ENCODE measurements at places on chromosomes 1 and 21.

DNA sequence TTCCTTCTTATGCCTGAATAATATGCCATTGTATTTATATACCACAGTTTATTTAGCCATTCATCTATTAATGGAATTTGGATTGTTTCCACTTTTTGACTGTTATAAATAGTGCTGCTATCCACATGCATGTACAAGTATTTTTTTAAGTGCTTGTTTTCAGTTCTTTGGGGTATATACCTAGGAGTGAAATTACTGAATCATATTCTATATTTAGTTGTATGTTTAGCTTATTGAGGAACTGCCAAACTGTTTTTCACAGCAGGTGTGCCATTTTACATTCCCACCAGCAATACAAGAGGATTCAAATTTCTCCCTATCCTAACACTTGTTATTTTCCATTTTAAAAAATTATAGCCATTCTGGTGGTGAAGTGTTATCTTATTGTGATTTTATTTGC lies 7.6 kb upstream of the HJV start:
- DNase-seq: no peak

DNA sequence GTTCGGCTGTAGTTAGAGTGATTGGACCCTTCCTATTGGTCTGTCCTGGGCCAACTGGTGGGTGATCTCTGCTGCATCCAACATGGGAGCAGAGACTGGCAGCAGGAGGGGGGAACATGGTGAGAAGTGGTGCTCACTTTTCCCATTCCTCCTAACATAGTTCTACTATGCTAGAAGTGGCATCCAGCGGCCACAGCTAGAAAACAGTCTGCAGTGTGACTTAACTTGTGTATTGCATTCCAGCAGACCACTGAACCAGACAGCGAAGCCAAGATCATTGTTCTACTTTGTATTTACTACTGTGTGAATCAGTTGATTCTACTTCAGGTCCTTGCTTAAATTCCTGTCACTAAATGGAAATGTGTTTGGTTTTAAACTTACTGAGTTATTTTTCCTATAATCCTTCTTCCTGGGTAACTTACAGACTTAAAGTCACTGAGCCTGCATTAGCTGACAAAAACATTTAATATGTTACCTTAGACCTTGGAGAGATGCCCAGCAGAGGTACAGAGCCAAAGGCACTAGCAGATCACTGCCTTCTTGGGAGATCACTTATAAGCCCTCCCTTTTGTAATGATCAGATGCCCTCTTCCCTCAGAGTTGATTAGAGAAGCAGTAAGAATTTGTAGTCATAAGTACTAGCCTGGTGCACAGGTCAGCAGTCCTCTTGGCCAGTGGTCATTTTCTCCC lies 8.2 kb downstream of the FABP3 start:
- DNase-seq: no peak

- no peak for DNase-seq
Measured at GRCh38 chr1:76595024-76595423, 272.3 kb upstream of the ST6GALNAC5 start.

- DNase-seq: no peak
Measured at GRCh38 chr1:93617670-93618499, 63.8 kb downstream of the BCAR3 start.

DNA sequence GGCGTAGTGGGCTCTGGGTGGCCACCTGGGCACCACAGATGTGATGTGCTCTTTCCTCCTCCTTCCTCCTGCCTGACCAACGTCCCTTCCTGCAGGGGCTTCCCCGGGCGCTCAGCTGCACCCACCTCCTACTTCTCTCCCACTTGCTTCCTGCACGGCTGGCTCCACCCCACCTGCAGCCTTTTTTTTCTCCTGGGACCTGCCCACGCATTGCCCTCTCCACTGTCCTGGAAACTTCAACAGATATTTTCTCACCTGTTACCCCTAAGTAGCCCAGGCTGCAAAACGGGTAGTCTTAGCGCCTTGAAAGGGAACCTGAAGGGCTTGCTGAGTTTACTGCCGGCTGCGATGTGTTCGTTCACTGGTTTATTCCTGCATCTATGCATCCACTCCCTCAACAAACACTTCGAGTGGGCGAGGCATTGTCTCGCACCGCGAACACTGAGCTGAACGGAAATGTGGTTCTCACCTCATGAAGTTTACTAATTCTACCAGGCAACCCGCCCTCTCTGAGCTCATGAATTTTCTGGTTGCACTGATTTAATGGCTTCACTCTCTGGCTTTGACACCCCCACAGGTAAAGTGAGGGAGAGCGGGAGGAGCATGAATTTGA lies 23.6 kb downstream of the ZBTB18 start:
- no peak for DNase-seq

DNA sequence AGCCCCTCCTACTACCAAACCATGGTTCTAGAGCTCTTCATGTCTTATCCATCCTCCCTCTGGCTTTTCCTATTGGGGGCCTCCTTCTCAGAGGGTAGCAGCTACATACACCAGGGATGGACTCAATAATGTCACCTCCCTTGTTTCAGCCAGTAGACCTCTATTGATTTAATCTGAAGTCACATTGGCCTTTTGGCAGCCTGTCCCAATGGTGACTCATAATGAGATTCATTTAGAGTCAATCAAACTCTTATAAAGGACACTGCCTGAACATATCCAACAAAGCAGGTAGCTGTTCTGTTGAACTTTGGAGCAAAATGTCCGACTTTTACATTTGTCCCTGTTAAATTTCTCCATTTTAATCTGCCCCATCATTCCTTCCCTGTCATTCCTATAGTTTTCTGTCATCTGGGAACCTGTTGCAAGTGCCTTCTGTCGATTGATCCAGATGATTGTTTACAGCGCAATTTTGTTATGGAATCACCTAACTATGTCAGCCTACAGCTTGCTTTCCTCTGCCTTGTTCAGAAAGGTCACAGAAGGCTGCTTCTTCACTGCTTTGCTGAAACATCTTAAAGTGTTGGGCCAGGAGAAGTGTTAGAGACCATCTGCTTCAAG lies 105.9 kb downstream of the ETS2 start:
- DNase-seq: no peak

DNA sequence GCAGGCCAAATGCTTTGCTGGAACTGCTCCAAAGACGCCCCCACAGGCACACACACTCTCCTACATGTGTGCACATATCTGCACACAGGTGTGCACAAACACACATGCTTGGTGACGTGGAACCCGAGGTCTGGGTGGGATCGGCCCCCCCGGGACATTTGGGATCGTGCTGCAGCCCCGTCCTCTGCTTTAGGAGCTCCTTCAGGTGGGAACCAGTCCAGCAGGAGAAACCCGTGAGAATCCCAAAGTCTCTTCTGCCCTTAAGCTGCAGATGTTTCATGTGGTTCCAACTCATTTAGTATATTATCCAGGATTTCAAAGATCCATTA lies 38.6 kb downstream of the UBE2G2 start:
- DNase-seq: no peak

DNA sequence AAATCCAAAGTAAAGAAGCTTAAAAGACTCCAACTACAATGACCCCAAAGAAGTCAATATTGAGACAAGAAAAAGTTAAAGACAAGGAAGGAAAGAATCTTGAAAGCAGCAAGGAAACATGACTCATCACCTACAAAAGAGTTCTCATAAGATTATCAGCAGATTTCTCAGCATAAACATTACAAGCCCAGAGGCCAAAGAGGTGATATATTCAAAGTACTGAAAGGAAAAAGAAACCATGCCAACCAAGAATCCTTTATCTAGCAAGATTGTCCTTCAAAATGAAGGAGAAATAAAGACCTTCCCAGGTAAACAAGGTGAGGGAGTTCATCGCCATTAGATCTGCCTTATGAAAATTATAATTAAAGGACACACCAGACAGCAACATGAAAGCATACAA lies 49.8 kb downstream of the CSMD2 start:
- DNase-seq: no peak

DNA sequence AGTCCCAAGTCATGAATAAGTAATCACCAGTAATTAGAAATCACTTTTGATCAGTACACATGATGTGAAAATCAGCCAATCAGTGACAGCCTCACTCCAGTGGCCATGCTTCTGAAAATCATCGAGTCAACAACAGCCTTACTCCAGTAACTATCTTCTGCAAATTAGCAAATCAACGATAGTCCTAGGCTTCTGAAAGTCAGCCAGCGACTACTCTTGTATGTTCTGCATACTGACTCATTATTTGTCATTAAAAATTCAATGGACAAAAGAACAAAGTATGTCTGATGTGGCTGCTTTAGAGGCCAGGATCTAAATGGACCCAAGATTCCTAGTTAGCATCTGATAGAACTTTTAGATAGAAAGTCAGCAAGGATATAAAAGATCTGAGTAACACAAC lies 102.5 kb downstream of the GPR52 start:
- DNase-seq: no peak

GRCh38 chr1:193019442-193020026 lies 39.6 kb downstream of the UCHL5 start:
- no peak for DNase-seq

DNA sequence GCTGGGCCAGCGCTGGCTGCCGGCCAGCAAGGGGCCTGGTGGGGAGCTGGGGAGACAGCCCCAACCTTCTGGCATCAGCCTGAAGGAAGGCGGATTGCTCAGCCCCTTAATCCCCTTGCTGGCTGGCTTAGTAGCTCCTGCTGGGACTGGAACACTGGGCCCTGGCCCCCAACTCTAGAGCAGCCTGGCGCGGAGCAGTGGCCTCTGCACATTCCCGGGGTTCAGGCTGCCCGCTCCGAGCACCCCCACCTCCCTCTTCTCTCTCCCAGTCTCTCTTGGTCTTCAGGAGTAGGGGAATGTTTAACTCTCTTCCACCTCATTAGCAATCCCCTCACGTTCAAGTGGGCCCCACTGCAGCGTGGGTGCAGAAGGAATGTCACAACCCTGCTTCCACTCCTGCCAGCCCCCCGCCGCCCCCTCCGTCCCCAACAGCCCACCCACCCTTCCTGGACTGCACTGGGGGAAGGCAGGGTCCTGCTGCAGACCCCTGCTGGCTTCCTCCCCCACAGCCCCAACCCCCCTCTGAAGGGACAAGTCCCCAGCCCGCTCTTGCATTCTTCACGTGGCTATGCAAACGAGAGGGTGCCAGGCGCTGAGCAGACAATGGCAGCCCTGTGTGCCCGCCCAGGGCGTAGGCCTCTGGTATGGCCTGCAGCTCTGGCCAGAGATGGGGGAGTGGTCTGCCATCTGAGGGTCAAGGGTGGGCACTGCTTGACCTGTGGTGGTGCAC lies 980 bp upstream of the CLDN19 start:
- no peak for DNase-seq

- no peak for DNase-seq
Measured at GRCh38 chr1:31509124-31510072, 66.9 kb upstream of the TINAGL1 start.

- no peak for DNase-seq
Measured at GRCh38 chr1:65630855-65631254, 161.8 kb upstream of the PDE4B start.

GRCh38 chr1:239587066-239587465 lies 200.7 kb downstream of the CHRM3 start:
- no peak for DNase-seq

GRCh38 chr1:54401799-54402198 lies 4.4 kb downstream of the SSBP3 start:
- no peak for DNase-seq

GRCh38 chr21:35437941-35438340 lies 388.8 kb upstream of the RUNX1 start:
- DNase-seq: no peak

GRCh38 chr1:180027949-180028445 lies 73.4 kb downstream of the CEP350 start:
- no peak for DNase-seq

DNA sequence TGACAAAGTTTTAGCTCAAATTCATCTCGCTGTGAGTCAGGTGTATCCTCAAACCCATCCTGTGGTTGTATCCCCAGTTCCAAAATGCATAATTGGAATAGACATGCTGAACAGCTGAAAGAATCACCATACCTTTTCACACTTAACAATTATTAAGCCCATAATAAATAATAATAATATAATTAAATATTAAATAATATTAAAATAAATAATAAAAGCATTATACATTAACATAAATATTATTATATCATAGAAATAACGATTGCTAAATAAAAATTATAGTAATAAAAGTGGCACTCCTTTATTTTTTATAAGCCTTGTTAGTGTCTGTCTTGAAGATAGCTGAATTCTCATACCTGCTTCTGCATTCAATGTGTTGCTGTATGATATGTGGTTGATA lies 257.5 kb upstream of the B3GALT2 start:
- no peak for DNase-seq

DNA sequence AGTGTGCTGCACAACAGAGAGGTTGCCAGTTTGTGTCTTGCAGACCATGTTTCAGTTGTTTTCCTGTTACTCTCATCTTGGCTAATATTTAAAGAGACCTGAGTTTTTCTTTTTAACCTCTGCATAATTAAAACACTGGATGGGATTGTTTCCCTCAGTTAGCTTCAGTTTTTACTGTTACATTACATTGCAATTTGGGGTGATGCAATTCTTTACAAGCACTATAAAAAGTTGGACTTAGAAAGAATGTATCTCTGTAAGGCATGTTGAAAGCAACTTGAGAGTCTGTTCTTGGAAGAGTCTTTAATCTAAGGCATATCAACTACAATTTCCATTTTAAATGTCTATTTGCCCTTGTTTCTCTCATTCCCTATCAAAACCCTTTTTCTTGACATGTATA lies 99.1 kb downstream of the DNM3 start:
- DNase-seq: no peak

GRCh38 chr1:73401666-73402065 lies 796.3 kb downstream of the LRRIQ3 start:
- DNase-seq: no peak

- DNase-seq: no peak
Measured at GRCh38 chr1:62433861-62434617, 2.8 kb upstream of the USP1 start.

- DNase-seq: no peak
Measured at GRCh38 chr1:178055779-178056471, 38.0 kb upstream of the RASAL2 start.

- DNase-seq: no peak
Measured at GRCh38 chr1:208216062-208216461, 28.1 kb downstream of the PLXNA2 start.

DNA sequence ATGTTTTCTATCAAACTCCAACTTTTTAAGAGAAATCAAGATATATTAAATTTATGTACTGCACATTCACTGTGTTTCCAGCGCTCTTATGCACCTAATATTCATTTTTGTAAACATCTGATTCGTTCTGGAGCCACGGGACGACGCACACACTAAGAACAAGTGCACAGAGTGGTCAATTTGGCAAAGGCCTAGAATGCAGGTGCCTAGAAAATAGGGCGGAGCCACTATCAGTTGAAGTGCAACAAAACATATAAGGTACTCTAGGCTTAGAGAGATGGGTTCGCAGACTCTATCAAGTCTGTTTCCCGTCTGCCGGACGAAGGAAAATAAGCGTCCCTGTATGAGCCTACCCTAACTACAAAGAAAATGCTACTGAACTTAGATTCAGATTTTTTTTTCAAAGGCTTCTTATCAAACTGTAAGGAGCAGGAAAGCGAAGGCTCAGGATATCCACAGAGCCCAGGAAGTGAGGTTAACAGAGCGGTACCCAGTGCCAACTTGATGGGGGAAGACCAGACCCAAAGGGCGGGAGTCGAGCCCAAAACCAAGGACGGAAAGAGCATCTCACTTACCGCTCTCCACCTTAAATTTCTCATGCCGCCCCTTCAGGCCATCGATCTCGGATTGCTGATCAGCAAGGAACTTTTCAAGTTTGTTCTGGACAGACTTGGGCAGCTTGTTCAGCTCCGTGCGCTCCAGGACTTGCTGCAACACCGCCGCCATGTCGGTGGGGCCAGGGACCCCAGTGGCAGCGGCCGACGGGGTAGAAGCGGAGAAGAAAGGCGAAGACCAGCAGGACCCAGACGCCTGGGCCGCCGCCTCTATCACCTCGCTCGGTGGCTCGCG lies 526 bp downstream of the TPR start:
- DNase-seq: no peak
